Activated naive CD8-positive, alpha-beta T cell treated with anti-CD3 and anti-CD28 coated beads, Interleukin-2, amount 10 ng/mL, durations not matched to agents 7 days and 5 days (primary cell): ENCODE measurements at places on chromosomes 12 and 14. TPM values are rescaled to one million over a fixed set of nuclear protein-coding genes. Genes with fewer than 3 reads are reported as not detected.

Gene DNAH10
- 0.28 TPM for total RNA-seq

Gene MYBPC1
- total RNA-seq = not detected

DNA sequence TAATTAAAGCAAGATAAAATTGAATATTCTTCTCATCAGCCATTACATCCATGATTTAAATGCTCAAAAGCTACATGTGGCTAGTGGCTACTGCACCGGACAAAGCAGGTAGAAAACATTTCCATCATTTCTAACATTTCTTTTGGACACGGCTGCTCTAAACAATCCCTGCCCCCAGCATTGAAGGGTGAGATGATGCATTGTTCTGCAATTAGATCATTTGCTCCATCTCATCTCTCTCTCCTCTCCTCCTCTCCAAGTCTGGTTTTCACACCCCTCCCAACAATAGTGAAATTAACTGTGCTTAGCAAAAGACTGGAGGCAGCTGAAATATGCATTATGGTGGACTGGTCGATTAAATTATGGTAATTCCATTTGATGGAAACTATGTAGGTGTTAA is 288.5 kb downstream of the KSR2 start:
- no peak overlapping the region for H3K27ac ChIP-seq
- no peaks in the 10 kb centered on the region for H3K36me3 ChIP-seq
- no peak overlapping the region for H3K4me3 ChIP-seq
- H3K4me1 ChIP-seq = no peaks in the 10 kb centered on the region

- no peak for DNase-seq
- no peak overlapping the region for H3K27ac ChIP-seq
- H3K36me3 ChIP-seq = no peaks in the 10 kb centered on the region
Measured at GRCh38 chr12:62618319-62618718, 151.7 kb downstream of the MON2 start.

DNA sequence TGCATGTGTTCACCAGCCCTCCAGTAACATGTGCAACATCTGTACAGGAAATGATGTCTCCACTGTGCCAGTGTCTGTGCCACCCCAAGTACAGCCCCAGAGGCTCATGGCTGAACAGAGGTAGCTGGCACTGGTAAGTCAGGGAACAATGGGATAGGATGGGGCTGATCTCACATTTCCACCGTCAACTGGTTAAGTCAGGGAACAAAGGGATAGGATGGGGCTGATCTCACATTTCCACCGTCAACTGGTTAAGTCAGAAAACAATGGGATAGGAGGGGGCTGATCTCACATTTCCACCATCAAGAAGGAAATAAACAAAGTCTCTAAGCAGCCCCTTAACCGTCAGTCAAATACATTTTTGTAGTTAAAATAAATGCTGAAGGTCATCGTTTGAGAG is 246.6 kb downstream of the TMEM132D start:
- H3K4me1 ChIP-seq = no peaks in the 10 kb centered on the region
- no peak for DNase-seq
- no peak overlapping the region for H3K4me3 ChIP-seq
- no peaks in the 10 kb centered on the region for H3K36me3 ChIP-seq
- H3K27me3 ChIP-seq = no peaks in the 10 kb centered on the region

DNA sequence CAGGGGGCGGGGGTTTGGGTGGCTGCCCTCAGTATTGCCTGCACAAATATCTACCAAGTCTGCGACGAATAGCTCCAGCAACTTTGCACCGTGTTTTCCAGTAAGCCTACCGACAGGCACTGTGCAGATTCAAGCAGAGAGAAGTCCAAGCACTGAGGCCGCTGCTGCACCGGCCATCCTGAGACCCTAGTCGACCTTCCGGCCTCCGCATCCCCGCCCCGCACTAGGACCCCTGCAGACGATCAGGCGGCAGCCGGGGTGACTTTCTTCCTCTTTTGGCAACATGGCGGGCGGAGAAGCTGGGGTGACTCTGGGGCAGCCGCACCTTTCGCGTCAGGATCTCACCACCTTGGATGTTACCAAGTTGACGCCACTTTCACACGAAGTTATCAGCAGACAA is at the start of gene EIF2S3B:
Gene EIF2S3B (plus strand): TSS at position 271 of the 400 bp plus-strand sequence. CDS start 13 bp downstream, at position 284.
- no peak within 1 kb of the TSS for H3K4me3 ChIP-seq
- H3K4me1 ChIP-seq = peaks cover 16% of the 10 kb centered on the region
- no peak for DNase-seq
- H3K27me3 ChIP-seq = no peaks in the 10 kb centered on the region
- H3K36me3 ChIP-seq = peaks cover 10% of the 10 kb centered on the region

Gene GPR162
- total RNA-seq = 0.51 TPM

- H3K4me1 ChIP-seq = no peaks in the 10 kb centered on the region
- no peak for DNase-seq
- no peak overlapping the region for H3K27ac ChIP-seq
- H3K27me3 ChIP-seq = no peaks in the 10 kb centered on the region
Measured at GRCh38 chr12:18270958-18271460, 9.7 kb downstream of the PIK3C2G start.

DNA sequence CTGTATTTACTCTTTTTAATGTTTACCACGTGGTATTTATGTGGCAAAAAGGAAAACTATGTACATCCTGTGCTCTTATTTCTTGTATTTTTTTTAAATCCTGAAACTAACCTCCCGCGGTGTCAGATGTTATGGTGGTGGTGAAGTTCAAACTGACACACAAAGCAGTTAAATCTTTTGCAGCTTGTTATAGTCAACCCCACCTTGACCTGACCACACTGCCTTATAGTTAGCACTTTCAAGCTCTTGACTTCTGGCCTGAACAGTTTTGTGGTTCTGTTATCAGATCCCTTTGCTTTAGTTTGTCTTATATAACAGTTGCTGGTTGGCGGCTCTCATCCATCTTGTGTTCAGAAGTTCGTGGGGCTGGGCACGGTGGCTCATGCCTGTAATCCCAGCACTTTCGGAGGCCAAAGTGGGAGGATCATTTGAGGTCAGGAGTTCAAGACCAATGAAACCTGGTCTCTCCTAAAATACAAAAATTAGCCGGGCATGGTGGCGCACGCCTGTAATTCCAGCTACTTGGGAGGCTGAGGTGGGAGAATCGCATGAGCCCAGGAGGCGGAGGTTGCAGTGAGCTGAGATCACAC is 2.1 kb downstream of the UNG start:
- DNase-seq = no peak
- peaks cover 17% of the 10 kb centered on the region for H3K4me1 ChIP-seq
- H3K4me3 ChIP-seq = peak overlapping the region; percentile 92
- peak overlapping the region; percentile 18 for H3K27ac ChIP-seq

DNA sequence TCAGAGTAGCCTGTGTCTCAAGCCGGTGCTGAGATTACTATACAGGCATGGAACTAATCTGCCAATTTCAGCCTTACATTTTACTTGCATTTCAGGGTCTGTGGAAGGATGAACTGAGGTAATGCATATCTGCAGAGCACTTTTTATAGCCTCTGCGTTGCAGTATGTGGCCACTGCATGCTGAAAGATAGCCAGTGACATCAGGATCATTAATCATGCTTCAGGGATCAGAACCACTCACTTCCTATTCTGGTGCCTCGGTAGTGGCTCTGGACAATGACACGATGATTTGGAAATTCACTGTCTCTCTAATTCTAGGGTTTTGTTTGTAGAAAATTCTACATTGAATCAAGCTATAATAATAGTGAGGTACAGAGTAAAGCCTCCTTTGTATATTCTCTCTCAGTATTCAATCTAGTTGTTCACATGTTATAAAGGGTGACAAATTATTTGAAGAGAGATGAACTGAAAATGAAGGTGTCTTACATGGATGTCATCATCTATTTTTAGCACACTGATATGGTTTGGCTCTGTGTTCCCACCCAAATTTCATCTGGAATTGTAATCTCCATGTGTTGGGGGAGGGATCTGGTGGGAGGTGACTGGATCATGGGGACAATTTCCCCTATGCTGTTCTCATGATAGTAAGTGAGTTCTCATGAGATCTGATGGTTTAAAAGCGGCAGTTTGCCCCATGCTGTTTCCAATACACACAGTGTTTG is 554.3 kb upstream of the MIS18BP1 start:
- H3K4me3 ChIP-seq = no peak overlapping the region
- no peak overlapping the region for H3K27ac ChIP-seq
- H3K4me1 ChIP-seq = no peaks in the 10 kb centered on the region
- no peak for DNase-seq
- H3K36me3 ChIP-seq = no peaks in the 10 kb centered on the region
- H3K27me3 ChIP-seq = no peaks in the 10 kb centered on the region

DNA sequence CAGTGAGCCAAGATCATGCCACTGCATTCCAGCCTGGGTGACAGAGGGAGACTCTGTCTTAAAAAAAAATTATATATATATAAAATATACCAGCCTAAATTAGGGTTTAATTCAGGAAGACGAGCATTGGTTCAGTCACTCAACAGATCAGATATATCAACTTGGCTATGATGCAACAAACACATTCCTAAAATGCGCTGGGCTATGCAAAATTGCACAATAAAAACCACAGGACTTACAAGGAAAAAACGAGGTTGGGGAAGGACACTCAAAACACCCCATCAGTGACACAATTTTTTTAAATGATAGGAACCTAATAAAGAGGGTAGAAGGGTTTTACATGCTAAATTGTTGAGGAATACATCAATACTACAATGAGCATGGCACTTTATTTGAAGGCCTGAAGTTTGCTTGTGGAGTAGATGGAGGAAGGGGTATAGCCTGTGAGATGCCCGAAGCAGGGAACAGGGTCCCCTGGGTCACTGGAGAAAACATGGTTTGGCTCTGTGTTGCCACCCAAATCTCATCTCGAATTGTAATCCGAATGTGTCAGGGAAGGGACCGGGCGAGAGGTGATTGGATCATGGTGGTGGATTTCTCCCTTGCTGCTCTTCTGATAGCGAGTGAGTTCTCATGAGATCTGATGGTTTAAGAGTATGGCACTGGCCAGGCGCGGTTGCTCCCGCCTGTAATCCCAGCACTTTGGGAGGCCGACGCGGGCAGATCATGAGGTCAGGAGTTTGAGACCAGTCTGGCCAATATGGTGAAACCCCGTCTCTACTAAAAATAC is 71.2 kb downstream of the TNFAIP2 start:
- H3K36me3 ChIP-seq = no peaks in the 10 kb centered on the region
- H3K27me3 ChIP-seq = peaks cover 27% of the 10 kb centered on the region
- DNase-seq = no peak
- H3K4me3 ChIP-seq = no peak overlapping the region
- no peak overlapping the region for H3K27ac ChIP-seq

DNA sequence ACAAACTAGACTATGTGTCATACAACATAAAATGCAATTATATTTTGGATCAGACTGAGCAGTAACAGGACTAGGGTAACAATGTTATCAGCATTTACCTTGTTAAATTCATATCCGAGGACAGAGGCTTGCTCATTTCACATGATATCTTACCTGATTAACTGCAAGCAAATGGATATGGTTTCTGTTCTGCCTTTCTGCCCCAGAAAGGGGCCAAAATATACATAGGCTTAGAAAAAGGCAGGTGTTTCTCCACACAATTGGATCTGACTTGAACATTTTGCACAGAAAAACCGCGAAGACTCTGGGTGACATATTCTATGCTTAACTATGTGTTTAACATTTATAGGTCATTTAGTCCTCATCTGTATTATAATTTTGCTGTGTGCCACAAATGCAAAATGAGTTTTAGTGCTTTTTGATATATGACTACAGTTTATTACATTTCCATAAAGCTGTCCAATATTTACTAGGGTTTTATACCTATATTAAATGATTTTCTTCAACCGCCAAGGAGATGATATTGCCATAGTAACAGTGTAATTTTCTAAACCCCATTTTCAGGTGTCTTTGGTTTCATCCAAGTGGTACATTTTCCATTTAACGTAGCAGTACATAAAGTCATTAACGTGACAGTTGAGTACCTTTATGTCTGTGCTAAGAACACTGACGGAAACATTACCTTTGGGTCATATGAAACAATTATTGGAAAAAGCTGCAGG is 249.3 kb upstream of the KRR1 start:
- DNase-seq = no peak
- H3K27me3 ChIP-seq = peaks cover 3% of the 10 kb centered on the region
- H3K36me3 ChIP-seq = no peaks in the 10 kb centered on the region
- no peak overlapping the region for H3K4me3 ChIP-seq

GRCh38 chr12:93568091-93568490 is 4.4 kb upstream of the SOCS2 start:
- H3K4me3 ChIP-seq = peak overlapping the region; percentile 25
- DNase-seq = no peak
- H3K36me3 ChIP-seq = peaks cover 22% of the 10 kb centered on the region
- peaks cover 16% of the 10 kb centered on the region for H3K4me1 ChIP-seq
- H3K27ac ChIP-seq = peak overlapping the region; percentile 18

DNA sequence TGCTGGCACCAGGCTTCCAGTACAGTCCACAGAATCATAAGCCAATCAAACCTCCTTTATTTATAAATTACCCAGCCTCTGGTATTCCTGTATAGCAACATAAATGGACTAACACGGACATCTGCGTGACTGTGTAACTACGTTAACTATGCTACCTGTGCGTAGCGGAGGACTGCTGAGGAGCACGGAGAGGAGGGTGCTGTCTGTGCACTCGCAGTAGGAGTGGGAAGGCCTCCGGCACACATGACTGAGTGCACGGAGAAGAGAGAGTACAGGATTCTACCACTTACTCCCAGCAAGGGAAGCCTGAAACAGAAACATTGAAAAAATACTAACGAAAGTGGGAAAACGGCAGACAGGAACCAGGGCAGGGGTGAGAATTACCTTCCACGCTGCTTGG is 22.9 kb downstream of the RAD52 start:
- H3K36me3 ChIP-seq = peaks cover 17% of the 10 kb centered on the region
- no peak for DNase-seq
- no peaks in the 10 kb centered on the region for H3K4me1 ChIP-seq

DNA sequence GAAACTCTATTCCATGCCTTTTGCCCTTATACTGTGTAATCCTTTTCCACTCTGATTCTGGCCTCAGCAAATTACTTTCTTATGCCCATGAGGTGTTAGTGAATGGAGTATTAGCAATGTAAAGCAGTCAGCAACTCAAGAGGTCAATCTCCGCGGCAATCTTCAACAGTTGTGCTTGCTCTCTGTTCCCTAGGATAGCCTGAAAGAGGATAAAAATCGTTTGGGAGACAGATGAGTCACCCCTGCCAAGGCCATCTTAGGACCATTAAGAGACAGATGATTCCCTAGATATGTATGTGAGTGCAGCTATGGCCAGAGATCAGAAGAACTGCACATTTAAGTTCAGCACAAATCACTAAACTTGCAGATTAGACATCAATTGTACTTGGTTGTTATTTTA is 1145.8 kb downstream of the GALC start:
- no peaks in the 10 kb centered on the region for H3K27me3 ChIP-seq
- no peak overlapping the region for H3K4me3 ChIP-seq
- no peak for DNase-seq
- H3K36me3 ChIP-seq = no peaks in the 10 kb centered on the region
- no peak overlapping the region for H3K27ac ChIP-seq

- H3K4me1 ChIP-seq = peaks cover 5% of the 10 kb centered on the region
- H3K36me3 ChIP-seq = no peaks in the 10 kb centered on the region
- H3K27me3 ChIP-seq = peaks cover 2% of the 10 kb centered on the region
- H3K27ac ChIP-seq = no peak overlapping the region
- H3K4me3 ChIP-seq = no peak overlapping the region
Measured at GRCh38 chr14:74950795-74951442, 4.5 kb downstream of the PGF start.

- peaks cover 21% of the 10 kb centered on the region for H3K4me1 ChIP-seq
- DNase-seq = no peak
- H3K4me3 ChIP-seq = no peak overlapping the region
- no peak overlapping the region for H3K27ac ChIP-seq
- peaks cover 8% of the 10 kb centered on the region for H3K36me3 ChIP-seq
Measured at GRCh38 chr12:116196226-116196625, 81.3 kb downstream of the MED13L start.

Gene KITLG
- 0.31 TPM for total RNA-seq

- peaks cover 6% of the 10 kb centered on the region for H3K4me1 ChIP-seq
- no peak overlapping the region for H3K27ac ChIP-seq
- H3K36me3 ChIP-seq = no peaks in the 10 kb centered on the region
- peaks cover 26% of the 10 kb centered on the region for H3K27me3 ChIP-seq
- DNase-seq = no peak
- no peak overlapping the region for H3K4me3 ChIP-seq
Measured at GRCh38 chr14:77185093-77185465, 3.5 kb downstream of the TMEM63C start.
